ENCODE measurements at places on chromosomes 6 and 20.

- no peak for DNase-seq
Observed at GRCh38 chr6:32105433-32105832, 3.7 kb downstream of the TNXB start.

DNA sequence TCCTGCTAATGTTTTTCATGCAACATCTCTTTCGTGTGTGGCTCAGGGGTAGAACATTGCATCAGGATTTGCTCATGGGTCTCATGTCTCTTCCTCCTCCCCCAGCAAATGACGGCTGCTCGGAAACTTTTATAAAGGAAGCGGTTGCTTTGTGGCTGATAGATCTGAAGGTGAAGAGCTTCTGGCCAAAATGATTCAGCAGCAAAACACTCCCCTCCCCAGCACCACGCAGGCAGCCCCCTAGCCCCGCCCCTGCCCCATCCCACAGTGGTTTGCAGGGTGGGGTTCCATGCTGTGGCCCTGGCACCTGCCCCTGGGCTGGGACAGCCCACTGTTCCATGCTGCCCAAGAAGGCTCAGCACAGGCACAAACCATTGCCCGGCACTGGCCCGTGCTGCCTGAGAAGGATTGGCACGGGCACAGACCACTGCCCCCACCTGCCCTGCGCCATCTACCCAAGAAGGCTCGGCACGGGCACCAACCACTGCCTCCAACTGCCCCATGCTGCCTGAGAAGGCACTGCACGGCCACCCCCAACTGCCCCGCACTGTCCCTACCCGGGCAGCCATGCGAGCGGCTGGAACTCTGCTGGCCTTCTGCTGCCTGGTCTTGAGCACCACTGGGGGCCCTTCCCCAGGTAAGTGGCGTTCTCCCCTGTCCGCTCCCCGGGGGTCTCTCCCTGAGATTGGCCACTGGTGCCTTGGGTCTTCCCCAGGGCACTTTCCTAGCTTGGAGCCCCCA, at the start of gene CST7:
Gene CST7, plus strand, starts transcription at position 331 of the 741 bp plus-strand sequence. Its CDS starts 237 bp downstream, at position 568.
- peak; percentile 97 for DNase-seq

- no peak for DNase-seq
Observed at GRCh38 chr20:40868551-40869217, 159.9 kb upstream of the TOP1 start.

DNA sequence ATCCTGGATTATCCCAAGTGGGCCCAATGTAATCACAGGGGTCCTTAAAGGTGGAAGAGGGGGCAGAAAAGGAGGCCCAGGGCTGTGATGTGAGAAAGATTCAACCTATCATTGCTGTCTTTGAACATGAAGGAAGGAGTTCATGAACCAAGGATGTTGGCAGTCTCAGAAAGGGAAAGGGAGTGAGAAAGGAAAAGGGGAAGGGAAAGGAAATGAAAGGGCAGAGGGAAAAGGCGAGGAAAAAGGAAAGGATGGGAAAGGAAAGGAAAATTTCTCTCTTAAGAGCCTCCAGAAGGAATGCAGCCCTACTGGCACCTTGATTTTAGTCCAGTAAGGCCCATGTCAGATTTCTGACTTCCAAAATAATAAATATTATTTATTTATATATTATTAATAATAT, 687.8 kb downstream of the COL12A1 start:
- no peak for DNase-seq

DNA sequence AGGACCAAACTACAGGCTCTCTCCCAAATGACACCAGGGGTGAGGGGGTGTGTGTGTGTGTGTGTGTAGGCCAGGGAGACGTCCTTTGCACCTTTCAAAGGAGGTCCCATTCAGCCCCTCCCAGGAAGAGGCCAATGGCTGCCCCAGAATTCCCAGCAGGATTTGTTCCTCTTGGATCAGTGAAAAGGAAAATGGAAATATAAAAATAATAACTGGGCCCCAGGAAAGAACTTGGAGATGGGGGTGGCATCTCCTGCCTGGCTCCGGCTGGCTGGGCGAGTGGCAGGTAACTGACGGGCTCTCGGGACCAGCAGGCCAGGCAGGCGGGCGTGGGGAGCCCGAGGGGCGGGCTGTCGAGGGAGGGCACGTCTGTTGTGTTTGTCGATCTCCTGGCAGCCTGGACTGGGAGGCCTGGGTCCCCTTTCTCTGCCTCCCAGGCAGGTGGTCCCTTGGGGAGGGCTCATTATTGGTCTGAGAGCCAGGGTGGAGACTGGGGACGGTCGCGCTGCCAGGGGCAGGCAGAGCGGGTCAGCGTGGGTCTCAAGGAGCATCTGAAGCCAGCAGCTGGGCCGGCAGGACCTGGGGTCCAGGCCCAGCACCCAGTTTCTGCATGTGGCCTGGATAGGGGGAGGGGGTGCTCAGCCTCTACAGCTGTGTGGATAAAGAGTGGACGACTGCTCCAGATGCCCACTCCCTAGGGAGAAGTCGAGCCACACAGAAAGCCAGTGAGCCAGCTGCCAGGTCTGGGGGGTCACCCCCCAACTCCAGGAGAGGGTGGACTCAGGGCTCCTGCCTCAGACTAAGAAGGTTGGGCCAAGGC, 3.1 kb downstream of the NOL4L start:
- no peak for DNase-seq

DNA sequence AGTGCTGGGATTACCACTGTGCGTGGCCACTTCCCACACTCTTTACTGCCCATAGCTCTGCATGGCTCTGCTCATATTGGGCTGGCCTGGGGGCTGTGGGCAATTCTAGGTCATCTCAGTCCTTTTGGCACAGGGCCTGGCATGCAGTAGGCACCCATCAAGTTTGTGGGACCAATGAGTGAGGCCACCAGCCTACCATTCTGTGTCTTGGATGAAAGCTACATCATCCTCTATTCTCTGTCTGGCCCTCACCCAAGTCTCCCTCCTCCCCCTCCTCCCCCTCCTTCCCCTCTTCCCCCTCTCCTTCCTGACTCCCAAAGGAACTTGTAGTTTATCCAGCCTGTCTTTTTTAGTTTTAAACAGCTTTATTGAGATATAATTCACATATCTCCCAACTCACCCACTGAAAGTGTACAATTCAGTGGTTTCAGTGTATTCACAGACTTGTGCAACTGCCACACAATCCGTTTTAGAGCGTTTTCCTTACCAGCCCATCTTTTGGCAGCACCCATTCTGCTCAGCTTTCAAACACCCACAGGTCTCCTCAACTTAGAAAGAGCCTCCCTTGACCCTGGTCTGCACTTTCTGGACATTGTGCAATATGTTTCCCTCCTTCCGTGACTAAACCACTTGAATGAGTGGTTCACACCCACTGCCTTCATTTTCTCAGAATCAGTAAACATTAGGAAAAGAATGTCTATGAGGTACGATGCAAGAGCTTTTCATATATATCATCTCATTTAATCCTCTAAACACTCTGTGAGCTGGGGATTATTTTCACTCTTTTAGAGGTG, 21.5 kb upstream of the MRPS18A start:
- DNase-seq = peak; percentile 20

- DNase-seq = no peak
Observed at GRCh38 chr6:70884074-70884983, 72.5 kb downstream of the B3GAT2 start.

- no peak for DNase-seq
Observed at GRCh38 chr6:24974182-24975171, 38.7 kb upstream of the RIPOR2 start.

DNA sequence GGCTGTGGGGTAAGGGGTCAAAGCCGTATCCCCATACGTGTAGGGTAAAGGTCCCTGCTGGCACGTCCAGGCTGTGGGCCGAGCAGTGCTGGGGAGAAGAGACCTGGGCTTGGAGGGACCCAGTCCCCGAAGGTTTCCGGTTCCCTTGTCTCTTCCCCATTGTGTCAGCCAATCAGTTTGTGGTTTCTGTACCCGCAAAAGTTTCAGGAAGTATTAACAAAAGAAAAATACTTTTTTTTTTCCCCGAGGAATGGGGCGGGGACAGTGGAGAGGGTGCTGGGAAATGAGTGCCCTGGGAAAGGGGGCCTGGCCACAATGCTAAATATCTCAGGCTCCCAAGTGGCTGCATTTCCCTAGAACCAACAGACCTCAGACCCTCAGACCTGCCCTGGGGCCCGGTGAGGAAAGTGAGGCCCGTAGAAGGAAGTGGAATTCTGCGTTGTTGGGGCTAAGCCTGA, 15.2 kb upstream of the AMD1 start:
- no peak for DNase-seq

- no peak for DNase-seq
Observed at GRCh38 chr6:35474942-35475570, 6.9 kb downstream of the RPL10A start.

DNA sequence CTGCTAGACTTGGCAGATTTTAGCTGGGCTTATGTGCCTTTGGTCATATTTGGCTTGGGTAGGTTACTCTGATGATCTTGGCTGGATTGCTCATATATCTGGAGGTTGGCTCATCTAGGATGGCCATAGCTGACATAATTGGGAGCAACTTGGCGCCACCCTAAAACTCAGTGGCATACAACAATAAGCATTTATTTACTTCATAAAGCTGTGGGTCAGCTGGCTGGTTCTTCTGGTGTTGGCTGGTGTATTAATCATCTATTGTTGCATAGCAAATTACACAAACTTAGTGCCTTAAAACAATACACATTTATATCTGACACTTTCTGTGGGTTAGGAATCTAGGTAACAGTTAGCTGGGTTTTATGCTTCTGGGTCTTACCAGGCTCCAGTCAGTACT, 297.3 kb upstream of the JAG1 start:
- DNase-seq = no peak

- no peak for DNase-seq
Observed at GRCh38 chr6:32609391-32609730, 19.7 kb upstream of the HLA-DRB1 start.

GRCh38 chr6:97038437-97038836, 113.9 kb downstream of the KLHL32 start:
- no peak for DNase-seq

DNA sequence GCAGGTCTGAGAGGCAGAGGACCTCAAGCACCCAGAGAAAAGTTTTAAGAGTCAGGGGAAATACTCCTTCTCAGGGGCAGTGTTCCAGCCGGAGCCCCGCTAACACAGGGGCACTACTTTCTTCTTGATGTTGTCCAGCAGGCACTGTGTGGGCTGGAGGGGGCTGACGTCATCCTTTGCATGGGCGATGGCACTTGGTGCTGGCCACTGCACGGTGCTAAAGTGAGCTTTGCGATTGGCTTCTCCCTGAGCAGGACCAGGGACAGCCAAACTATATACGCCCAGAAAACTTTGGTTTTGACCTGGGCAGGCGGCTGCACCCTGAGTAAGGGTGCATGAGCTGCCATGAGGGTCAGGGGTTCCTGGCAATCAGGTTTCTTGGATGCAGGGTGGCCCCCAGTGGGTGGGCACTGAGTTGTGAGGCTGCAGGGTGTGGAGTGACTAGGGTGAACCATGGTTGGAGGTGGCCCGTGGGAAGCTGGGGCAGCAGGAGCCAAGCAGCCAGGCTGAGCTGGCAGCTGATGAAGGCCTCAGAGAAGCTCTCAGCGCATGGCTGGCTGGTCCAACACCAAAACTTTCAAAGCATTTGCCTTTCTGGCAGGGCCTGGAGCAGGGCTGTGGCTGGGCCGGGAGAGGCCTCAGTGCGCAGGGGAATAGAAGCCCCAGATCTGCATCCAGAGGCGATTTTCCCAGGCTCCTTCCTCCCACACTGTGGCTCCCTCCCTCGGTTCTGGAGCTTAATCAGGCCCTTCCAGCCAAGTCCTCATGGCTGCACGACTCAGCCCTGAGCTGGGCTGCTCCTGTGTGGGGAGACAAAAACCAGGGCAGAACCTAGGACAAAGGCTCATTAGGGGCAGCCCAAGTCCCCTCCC, 18.3 kb downstream of the MRPS18A start:
- no peak for DNase-seq

GRCh38 chr20:39036851-39037250, 74.7 kb downstream of the DHX35 start:
- DNase-seq = no peak

DNA sequence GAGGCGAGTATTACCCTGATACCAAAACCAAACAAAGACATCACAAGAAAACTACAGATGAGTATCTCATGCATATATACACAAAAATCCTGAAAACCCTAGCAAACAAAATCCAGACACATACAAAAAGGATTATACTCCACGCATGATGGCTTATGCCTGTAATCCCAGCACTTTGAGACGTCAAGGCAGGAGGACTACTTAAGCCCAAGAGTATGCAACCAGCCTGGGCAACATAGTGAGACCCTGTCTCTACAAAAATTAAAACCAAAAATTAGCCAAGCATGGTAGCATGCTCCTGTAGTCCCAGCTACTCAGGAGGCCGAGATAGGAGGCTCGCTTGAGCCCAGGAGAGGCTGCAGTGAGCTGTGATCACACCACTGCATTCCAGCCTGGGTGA, 32.4 kb downstream of the TRPC4AP start:
- DNase-seq = no peak

GRCh38 chr6:157981395-157982101, at the start of gene SYNJ2:
SYNJ2 (plus strand) TSS chr6:157981863; CDS start chr6:157981962, 99 bp downstream.
- DNase-seq = peak; percentile 86

DNA sequence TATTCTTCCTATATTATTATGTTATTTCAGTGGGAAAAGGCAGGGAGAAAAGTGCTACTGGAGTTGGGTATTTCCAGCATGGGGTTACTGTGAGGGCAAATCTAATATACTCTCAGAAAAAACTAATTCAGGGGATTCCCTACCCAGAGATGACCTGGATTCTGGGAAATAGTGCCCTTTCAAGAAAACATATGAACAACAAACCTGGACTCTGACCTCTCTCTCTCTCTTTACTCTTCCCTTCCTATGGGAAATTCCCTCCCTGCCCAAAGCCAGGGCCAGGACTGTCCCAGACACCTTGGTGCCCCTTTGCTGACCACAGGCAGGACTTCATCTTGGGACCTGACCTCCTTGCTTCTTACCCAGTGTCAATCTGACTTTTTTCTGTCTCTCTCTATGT, 1.6 kb upstream of the UBD start:
- no peak for DNase-seq

DNA sequence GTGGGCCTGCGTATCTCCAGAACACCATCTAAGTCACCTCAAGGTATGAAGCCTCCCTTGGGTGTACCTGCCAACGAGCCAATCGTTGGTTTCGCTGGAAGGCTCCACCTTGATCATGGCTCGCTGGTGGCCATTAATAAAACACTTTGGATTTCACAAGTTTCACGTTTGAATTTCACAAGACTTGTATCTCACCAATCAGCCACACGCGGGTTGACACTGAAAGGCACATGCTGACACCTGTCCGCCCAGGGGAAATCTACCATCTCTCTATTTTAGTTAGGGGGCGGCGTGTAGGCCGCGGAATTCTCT, 586 bp upstream of the HMGA1 start:
- DNase-seq = peak; percentile 56

DNA sequence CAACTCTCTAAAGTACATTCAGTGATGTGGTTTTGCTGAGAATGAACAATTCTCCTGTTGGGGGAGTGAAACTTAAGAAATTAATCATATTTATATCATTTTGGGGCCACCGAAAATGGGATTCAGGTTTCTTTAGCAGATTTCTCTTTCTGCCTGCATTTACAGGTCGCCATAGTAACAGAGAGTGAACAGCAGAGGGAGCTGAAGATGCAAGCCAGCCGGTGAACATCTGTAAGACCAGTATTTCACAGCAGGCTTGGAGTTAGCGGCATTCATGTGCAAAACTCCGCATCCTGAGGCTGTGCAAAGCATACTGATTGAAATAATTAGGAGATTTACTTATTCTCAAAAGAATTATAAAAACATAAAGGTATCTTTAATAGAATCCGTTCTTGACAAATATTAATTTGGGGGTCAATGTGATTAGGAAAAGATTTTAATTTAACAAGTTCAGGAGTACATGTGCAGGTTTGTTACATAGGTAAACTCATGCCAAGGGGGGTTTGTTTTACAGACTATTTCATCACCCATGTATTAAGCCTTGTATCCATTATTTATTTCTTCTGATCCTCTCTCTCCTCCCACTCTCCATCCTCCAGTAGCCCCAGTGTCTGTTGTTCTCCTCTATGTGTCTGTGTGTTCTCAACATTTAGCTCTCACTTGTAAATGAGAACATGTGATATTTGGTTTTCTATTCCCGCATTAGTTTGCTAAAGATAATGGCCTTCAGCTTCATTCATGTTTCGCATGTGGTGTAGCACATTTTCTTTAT, 17.8 kb upstream of the HSF2 start:
- DNase-seq = peak; percentile 31

All from T-helper 1 cell (primary cell).